Nasal cavity respiratory epithelium epithelial cell of viscerocranial mucosa (primary cell): ENCODE measurements at places on chromosomes 12 and 14. TPM values are rescaled to one million over a fixed set of nuclear protein-coding genes. Genes with fewer than 3 reads are reported as not detected.

The SRGAP1 gene
- total RNA-seq: 9.6 and 17.7 TPM in 2 replicates

The INHBC gene
- total RNA-seq: not detected in 2 replicates

The GNG2 gene
- total RNA-seq: not detected in 2 replicates

The HOXC5 gene
- not detected in 2 replicates for total RNA-seq

The RND1 gene
- 0.78 and 4.1 TPM in 2 replicates for total RNA-seq

The TAS2R13 gene
- under 0.01 and 3.3 TPM in 2 replicates for total RNA-seq

The ZBTB1 gene
- total RNA-seq: 40.7 and 64.4 TPM in 2 replicates

The PNN gene
- 15.4 and 33.5 TPM in 2 replicates for total RNA-seq

The DAO gene
- total RNA-seq: not detected in 2 replicates

The CELA1 gene
- under 0.01 TPM in 1 of 2 replicates, not detected in the other for total RNA-seq

The RIMBP2 gene
- not detected in 2 replicates for total RNA-seq

The PTPRQ gene
- 0.14 TPM in 1 of 2 replicates, not detected in the other for total RNA-seq

The COCH gene
- under 0.01 TPM in 1 of 2 replicates, not detected in the other for total RNA-seq

The POTEG gene
- not detected in 2 replicates for total RNA-seq

The LAG3 gene
- 0.07 TPM in 1 of 2 replicates, not detected in the other for total RNA-seq

The TTC6 gene
- total RNA-seq: 0.34 and 1.9 TPM in 2 replicates

The EXOC3L4 gene
- not detected in 2 replicates for total RNA-seq
